Stimulated activated CD4-positive, alpha-beta T cell treated with anti-CD3 and anti-CD28 coated beads, TNF-alpha, amount 100 ng/mL, for 4 hours (primary cell): ENCODE measurements at places on chromosomes 2 and 18.

DNA sequence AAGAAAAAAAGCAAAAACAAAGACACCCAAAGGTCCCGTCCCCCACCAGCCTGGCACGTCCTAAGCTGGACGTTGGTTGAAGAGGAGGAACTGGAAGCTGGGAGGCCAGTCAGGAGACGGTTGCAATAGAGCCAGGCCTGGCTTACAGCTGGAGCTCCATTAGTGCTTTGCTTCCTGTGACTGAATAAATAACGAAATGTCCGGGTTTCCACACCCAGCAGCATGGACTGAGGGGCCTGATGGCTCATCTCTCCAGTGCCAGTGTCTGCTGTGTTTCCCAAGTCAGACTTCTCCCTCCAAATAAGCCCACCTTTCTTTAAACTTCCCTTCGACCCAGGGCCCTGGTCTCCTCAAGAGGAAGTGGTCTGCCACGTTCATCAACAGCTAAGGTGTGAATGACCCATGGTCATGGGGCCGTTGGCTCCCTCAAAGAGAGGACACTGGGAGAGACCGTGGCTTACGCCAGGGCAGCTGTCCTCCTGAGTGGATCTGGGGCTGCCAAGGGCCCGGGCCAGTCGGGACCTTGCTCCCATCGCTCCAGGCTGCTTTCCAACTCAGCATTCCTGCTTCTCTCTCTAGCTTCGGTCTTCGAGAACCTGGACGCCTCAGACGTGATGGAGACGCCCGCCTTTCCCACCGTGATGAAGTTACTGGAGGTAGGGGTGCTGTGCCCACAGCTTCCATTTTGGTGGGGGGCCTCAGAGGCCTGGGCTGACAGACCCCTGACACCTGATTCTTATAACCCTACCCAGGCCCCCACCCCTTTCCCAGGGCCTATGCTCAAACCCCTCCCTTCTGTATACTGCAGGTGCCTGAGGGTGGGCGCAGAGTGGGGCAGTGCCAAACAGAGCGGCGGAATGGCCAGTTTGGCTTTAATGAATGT is 44.9 kb downstream of the MYO7B start:
- DNase-seq: no peak

- no peak for DNase-seq
Measured at GRCh38 chr2:136527560-136527959, 237.8 kb upstream of the THSD7B start.

DNA sequence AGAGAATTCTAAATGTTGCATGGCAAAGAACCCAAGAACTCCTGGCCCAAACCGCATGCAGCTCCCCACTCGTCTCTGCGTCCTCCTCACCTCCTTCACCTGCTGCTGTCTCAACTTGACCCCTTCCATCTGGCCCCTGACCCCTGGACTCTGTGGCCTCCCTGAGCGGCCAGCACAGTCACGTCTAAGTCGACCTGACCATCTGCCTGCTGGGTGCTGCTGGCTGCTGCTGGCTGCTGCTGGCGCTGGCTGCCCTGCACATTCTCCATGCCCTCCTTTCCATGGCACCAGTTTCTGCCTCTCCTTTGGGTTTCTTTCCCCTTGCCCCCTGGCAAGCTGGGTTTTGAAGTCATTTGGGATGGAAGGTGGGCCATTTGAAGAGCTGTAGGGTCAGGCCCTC is 30.1 kb upstream of the ASB1 start:
- DNase-seq: no peak

DNA sequence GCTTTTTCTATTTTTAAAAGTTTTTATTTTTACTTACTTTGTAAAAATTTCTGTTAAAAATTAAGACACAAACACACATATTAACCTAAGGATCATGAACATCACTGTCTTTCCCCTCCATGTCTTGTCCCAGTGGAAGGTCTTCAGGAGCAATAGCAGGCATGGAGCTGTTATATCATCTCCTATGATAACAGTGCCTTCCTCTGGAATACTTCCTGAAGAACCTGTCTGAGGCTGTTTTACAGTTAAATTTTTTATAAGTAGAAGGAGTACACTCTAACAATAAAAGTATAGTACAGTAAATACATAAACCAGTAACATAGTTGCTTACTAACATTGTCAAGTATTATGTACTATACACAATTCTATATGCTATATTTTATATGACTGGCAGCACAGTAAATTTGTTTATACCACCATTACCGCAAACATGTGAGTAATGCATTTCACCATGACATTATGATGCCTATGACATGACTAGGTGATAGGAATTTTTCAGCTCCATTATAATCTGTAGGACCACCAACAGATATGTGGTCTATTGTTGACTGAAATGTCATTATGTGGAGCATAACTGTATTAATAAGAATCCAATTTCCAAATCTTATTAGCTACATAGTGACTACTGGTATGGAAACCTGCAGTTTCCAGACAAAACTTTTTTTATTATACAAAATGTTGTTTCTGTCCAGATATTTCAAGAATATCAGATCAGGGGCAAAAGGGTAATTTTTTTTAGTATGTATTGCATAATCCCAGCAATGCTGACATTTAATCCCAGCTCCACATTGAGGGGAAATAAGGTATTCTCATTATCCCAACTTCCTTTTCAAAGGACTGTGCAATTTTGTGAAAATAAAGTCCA is 337.2 kb upstream of the SLC39A10 start:
- DNase-seq: no peak

- DNase-seq: no peak
Measured at GRCh38 chr18:44599412-44599811, 81.3 kb upstream of the SETBP1 start.

DNA sequence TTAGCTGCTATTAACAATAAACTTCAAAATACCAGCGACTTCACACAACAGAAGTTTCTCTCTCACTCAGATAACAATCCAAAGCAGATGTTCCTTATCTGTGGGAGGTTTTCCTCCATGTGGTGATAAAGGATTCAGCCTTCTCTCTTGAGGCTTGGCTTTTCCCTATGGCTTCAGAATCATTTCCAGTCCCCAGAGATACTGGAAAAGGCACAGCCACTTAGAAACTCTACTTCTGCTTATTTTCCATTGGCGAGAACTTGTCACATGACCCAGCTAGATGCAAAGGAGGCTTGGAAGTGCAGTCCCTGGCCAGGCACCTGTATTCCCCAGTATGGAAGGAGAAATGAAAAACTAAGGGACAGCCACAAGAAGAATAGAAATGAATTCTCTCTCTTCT is 344.8 kb downstream of the MTX2 start:
- no peak for DNase-seq

DNA sequence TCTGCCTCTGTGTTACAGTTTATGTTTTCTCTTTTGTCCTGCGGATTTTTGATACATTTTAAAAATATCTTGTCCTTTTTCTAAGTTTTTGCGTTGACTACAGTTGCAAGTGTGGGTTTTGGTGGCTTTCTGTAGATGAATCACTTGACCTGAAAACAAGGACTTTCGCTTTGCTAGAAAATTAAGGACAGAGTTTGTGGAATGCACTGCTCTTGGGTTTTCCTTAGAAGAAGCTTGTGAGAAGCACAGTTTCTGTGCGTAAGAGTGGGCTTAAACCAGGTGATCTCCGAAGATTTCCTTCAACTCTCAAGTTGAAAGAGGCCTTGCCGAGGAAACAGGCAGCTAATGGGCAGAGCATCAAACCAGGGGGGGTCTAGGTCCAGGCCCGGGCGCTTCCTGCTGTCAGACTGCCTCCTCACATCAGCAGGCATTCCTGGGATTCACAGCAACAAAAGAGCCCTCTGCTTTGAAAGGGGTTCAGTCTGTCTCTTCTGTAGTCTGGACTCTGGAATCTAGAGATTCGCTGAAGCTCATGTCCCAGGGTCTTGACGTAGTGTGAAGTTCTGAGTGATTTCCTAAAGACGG is 17.3 kb downstream of the NCK2 start:
- no peak for DNase-seq

GRCh38 chr2:224281374-224281773 is 120.5 kb downstream of the FAM124B start:
- DNase-seq: no peak

GRCh38 chr2:237383991-237384671 is 29.8 kb downstream of the COL6A3 start:
- no peak for DNase-seq

DNA sequence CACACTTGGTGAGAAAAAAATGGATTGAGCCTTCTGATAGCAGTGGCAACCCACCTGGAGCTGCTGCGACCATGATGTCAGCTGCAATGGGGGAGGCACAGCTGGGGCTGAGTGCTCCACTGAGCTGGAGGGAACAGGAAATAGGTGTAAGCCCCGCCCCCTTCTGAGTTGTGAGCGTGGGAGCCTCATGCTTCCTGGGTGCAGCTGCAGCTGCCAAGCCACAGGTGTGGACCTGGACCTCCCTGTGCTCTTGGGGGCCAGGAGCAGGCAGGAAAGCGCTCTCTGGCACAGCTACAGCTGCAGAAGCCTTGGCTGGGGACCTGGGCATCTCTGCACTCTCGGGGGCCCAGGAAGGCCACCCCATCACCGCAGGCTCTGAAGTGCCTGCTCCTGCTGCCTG is 970.6 kb downstream of the DCDC2C start:
- peak; percentile 9 for DNase-seq

- DNase-seq: no peak
Measured at GRCh38 chr2:127162261-127163089, 55.5 kb upstream of the BIN1 start.

DNA sequence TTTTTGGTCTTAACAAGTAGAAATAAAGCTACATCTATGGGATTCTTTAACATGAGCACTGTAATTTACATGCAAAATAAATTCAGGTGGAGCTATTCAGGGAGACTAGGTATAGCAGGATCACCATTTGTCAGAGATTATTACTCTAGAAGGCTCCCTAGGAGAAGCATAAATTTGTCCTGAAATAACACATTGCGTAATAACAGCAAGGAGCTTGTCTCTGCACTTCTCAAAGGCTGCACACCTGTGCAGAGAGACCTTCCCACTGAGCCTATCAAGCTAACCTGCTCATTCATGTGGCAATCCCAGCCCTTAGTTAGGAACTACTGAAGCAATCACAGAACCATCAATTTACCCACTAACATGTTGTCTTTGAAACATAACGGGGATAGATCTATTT is 437.4 kb upstream of the MC4R start:
- DNase-seq: no peak
